ENCODE measurements at places on chromosomes 13 and 19. TPM values are rescaled to one million over a fixed set of nuclear protein-coding genes. Genes with fewer than 3 reads are reported as not detected.

GRCh38 chr19:13812544-13812943 lies 17.3 kb downstream of the ZSWIM4 start:
- no peak for DNase-seq

- no peak for DNase-seq
Measured at GRCh38 chr13:75071395-75071794, 410.6 kb downstream of the TBC1D4 start.

The EFNB2 gene
- total RNA-seq = 41.8 TPM

- DNase-seq = no peak
Measured at GRCh38 chr19:7492558-7492957, 3.7 kb upstream of the PEX11G start.

The LCP1 gene
- 27.6 TPM for total RNA-seq

The FAM83E gene
- 198 TPM for total RNA-seq

The C19orf81 gene
- not detected for total RNA-seq

DNA sequence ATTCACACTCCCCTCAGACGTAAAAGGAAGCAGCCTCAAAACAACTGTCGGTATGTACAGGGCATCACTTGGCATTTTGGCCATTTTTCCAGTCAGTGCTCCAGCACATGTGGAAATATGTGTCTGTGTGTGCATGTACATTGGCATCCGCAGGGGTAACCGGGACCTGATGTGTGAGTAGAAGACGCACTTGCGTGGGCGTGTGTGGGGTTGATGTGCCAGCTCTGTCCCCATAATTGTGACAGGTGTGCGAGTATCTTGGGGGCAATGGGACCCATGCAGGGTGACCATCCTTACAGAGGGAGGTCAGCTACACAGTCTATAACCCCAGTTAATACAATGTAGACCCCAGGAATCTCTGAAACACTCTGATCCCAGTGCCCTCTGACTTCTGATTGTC lies 7.3 kb upstream of the ZNF331 start:
- no peak for DNase-seq

GRCh38 chr19:33794683-33795369 lies 1.8 kb upstream of the KCTD15 start:
- no peak for DNase-seq

The MISP gene
- 320 TPM for total RNA-seq

- DNase-seq = no peak
Measured at GRCh38 chr13:50437252-50437651, 406.2 kb downstream of the DLEU7 start.

DNA sequence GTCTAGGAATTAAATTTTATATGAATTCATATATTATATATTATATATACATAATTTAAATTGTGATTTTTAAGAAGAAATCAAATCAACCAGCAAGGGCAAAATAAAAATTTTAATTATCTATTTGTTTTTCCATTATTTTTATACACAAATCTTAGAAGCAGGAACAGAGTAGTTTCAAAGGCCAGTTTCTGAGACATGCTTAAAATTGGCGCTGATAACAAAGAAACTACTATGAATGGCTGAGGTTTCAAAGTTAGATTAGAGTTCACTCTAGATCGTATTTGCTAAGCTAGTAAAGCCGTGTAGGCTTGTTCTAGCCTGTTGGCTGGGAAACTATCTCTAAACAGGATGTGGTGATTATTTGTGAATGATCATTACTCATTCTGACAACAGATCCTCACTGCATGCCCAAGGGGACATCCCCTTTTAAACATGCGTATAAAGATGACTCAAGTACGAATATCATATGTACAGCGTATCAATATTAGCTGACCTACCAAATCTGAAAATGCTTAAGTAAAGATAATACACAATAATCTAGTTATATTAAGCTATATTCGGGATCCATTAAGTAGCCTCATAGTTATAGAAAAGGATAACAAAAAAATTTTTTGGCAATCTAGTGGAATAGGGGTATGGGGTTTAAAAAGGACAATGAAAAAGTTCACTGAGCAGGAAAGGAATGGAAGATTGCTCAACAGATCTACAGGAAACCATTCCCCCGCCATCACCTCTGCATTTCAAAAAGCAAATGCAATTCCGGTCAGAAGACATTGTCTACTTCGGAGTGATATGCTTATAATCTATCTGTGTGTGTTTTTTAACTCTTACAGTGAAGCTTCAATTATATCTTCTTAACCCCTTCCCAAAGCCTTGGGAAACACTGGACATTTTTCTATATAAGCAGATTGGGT lies 150.1 kb downstream of the SHISA2 start:
- no peak for DNase-seq

- DNase-seq = no peak
Measured at GRCh38 chr19:8457827-8458226, 13.1 kb downstream of the HNRNPM start.

GRCh38 chr13:103006641-103007426 lies 59.4 kb downstream of the SLC10A2 start:
- DNase-seq = no peak

The ZNF534 gene
- total RNA-seq = 0.12 TPM

DNA sequence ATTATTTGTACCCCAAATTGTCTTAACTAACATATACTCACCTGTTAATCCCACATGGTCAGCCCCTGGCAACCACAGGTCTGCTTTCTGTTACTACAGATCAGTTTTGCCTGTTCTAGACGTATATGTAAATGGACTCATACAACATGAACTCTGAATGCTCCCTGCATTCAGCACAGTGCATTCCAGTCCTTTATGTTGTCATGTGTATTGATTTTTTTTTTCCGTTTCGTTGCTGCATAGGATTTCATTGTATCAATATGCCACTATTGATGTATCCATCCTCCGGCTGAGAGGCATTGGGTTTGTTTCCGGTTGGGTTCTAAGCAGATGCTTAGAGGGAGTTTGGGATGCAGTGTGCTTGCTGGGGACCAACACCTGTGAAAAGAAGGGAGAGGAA lies 36.1 kb upstream of the TNFRSF19 start:
- DNase-seq = no peak

DNA sequence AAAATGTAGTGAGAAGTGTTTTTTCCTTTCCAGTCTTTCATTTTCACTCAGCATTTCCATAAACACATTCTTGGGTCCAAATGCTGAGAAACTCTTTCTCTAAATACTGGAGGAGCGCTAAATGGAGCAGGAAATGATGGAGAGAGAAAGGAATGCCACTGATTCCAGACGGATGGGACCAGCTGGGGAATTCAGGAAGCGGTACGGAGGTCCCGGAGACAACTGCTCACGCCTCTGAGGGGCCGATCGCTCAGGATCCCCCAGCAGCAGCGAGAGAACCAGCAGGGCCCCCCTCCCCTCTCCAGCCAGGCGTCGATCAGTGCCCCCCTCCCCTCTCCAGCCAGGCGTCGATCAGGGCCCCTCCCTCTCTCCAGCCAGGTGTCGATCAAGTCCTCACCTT lies 13.2 kb downstream of the RASA3 start:
- DNase-seq = no peak

The CKM gene
- total RNA-seq = 0.53 TPM

The CEBPA gene
- total RNA-seq = 76.4 TPM

DNA sequence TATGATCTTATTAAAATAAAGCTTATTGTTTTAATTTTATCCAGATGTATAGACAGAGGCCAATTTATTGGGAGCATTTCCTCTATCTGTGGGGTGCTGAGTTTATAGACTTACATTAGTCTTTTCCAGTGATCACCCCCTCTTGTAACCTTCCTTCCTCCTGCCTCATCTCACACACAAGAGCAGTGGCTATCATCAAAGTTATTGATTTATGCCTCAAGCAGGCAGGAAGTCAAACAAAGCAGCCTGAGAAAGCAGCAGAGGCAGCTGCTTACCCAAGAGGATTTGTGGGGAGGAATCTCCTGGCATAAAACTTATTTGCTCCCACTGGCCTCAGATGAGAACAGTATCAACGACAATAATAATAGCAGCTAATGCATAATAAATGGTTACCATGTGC lies 26.3 kb upstream of the DCLK1 start:
- DNase-seq = no peak

- no peak for DNase-seq
Measured at GRCh38 chr19:38089440-38089839, 134.6 kb downstream of the DPF1 start.

- no peak for DNase-seq
Measured at GRCh38 chr19:1256646-1257474, 8.5 kb downstream of the MIDN start.

- no peak for DNase-seq
Measured at GRCh38 chr19:38942471-38943181, 11.9 kb downstream of the MRPS12 start.

DNA sequence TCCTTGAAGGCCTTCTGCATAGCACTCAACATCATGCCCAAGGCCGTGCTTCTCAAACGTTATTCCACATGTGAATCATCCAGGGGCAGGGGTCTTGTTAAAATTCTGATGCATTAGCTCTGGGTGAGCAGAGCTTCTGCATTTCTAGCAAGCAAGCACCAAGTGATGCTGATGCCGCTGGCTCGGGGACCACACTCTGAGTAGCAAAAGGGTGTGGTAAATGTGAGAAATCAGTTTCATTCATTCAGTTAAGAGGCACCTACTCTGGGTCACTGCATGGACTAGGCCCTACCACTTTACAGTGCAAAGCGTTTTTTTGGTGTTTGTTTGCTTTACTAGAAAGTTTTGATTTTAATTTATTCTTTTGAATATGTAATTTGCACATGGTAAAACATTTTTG lies 7.2 kb downstream of the KRTDAP start:
- no peak for DNase-seq

Data from colonic mucosa (tissue), 4 donors.